ENCODE measurements at places on chromosomes 13 and 19. TPM values are rescaled to one million over a fixed set of nuclear protein-coding genes. Genes with fewer than 3 reads are reported as not detected.
A peak's percentile ranks its signal among the peaks of the same experiment; 100 is the strongest.

CEACAM21 gene
- total RNA-seq: 1.5 TPM

CYP2A6 gene
- total RNA-seq: not detected

PSG1 gene
- total RNA-seq: not detected

GRCh38 chr13:109271061-109271460 lies 515.3 kb downstream of the IRS2 start:
- no peak for DNase-seq

DNA sequence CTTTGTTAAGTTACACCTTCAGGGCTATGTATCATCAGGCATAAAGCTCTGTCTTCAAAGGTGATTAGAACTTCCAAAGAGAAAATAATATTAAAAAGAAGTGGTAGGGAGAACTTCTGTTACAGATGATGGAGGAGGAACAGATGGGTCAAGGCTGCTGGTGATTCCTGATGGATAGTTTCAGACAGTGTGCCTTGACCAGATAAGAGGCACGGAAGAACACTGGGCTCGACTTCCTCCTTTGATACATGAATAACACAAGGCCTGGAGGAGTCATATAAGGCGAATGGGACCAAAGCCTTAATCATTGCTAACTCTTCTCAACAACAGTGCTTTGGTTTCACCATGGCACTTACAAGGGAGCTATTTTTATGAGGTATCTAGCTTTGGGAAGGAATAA lies 128.1 kb upstream of the RXFP2 start:
- DNase-seq: no peak

DNA sequence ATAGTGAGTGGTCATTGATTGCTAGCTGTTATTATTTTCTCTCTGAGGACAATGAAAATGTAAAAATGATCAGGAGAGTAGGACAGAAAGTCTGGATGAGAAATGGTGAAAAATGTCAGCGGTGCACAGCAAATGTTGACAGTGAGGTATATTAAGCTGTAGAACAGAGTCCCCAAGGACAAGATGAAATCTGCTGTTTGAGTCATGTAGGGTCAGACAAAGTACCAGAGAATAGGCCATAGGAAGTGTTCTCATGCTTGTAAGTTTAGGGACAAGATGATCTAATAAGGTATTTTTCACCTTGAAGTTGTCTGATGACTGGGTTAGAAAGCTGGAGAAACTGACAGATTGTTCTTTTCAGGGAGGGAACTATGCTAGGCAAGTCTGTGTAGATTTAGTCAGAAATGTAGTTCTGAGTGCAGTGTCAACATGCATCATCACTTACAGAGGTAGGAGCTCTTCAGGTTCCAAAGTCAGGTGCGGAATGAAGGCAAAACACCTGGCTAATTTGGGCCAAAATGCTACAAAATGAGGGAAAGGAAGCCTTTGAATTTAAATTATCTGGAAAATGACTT lies 369.3 kb downstream of the DLEU7 start:
- DNase-seq: no peak

GRCh38 chr13:77430377-77430951 lies 103.6 kb upstream of the MYCBP2 start:
- DNase-seq: no peak

DNA sequence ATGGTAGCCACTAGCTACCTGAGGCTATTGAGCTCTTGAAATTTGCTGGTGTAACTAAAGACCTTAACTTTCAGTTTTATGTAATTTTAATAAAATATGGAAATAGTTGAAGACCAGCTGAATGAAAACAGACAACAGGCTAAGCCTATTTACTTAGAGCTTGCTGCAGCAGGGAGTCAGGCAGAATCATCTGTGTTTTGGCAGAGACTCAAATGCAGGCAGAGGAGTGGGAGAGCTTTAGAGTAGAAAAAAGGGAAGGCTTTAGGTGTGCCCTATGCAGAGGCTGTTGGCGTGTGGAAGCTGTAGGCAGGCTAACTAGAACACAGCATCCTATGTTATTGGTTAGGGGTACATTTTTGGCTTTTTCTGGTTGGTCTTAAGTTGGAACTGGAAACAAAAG lies 304.9 kb upstream of the NBEA start:
- no peak for DNase-seq

- no peak for DNase-seq
Observed at GRCh38 chr13:94950303-94950702, 238.0 kb upstream of the SOX21 start.

- no peak for DNase-seq
Observed at GRCh38 chr19:14410091-14411051, 8.8 kb downstream of the DDX39A start.

DNA sequence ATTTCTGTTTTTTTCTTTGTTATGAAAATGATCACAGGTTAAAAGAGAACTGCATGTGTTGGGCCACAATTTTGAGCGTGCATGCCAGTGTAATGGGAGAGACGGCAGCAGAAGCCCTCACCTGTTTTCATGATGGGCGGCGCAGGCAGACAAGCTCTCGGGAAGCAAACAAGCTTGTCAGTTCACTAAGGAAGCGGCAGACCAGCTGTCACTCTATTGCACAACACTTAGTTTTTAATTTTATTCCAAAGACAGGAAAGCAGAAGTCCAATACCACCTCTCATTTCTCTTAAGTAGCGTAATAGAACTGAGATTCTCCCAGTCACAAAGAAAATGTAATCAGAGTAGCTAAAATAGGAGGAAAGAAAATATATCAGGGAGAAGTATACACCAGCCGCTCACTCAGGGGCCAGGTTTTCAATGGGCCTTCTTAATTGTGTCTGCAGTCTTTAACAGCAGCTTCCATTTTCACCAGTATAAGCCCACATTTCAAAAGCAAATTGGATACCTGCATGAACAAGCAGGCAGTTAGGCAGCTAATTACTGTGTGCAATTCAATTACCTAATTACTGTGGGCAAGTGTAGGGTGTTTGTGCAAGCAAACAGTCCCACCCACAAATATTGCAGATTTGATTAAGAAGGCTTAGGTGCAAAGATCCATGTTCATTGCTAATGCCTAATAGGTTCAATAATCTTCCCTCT lies 711.4 kb downstream of the DIAPH3 start:
- no peak for DNase-seq

DNA sequence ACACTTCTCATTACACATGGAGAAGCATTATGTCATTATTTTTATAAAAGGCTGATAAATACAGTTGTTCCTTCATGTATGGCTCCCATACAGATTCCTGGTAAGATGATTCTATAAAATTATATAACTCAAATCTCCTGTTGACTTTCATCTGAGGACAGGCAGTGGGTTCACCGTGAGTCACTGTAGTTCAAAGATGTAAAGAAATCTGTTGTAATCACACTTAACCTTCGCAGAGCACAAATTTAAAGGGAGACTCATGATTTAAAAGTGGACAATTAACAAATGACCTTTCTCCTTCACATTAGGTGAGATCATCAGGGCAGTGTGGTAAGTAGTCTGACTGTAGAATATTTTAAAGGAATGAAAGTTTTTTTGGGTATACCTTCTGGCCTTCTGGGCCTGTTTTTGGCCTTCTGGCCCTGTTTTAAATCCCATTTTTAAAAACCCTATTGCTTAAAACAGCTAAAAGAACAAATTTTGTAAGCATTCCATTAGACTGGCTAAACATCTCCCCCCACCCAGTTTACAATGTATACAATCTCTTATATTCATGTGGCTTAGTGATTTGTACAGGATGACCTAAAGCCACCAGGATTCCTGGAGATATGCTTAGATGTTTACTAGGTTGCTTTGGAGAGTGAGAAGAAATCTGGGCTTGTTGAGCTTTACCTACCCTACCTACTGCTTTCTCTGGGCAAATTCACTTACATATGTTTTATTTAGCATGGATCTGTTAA lies 171.2 kb downstream of the ITGBL1 start:
- DNase-seq: no peak

- DNase-seq: peak; percentile 19
Observed at GRCh38 chr19:3471954-3472655, 8.2 kb downstream of the SMIM24 start.

DNA sequence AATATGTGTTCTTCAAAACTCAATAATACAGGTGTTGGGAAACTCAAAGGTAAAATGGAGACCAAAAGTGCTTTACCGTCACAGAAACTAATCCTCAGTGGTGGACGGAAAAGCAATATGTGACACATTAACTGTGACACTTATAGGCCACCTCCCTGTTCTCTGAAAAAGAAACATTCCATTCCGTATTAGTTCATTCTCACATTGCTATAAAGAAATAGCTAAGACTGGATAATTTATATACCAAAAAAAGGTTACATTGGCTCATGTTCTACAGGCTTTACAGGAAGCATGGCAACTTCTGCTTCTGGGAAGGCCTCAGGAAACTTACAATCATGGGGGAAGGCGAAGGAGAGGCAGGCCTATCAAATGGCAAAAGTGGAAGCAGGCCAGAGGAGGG lies 435.3 kb upstream of the HTR2A start:
- no peak for DNase-seq

DNA sequence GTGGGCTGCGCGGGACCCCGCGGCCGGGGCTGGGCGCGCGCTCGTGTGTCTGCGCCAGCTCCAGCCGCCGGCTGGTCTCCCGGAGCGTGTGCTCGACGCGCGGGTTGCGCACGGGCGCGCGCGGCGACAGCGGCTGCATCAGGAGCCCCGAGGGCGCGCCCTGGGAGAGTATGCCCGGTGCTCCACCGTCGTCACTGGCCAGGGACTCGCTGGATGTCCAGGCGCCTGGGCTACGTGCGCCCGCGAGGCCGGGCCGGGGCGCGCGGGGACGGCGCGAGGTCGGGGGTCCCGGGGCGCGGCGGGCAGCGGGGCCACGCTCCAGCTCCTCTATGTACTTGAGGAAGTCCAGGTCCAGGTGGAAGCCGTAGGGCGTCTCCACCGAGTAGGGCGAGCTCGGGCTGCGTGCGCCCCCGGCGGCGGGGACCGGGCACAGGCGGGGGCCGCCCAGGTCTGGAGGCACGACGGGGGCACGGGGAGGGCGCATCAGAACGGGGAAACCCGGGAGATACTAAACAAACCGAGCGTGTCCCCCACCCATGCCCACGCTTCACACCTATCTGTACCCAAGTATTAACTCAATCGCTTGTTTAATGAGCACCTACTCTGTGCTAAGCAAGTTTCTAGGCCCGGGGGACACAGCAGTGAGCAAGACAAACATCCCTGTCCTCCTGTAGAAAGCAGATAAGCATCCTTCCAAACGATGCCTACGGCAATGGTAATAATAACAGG lies 7.6 kb downstream of the KANK3 start:
- DNase-seq: no peak

- peak; percentile 68 for DNase-seq
Observed at GRCh38 chr19:53537521-53538377, at the start of gene ZNF331. Gene ZNF331, plus strand, starts transcription at chr19:53538145. Its CDS starts 31,232 bp downstream, at chr19:53569377.

Data from prostate gland (tissue), 2 donors.